ENCODE measurements at places on chromosomes 7 and 10. TPM values are rescaled to one million over a fixed set of nuclear protein-coding genes. Genes with fewer than 3 reads are reported as not detected.

GRCh38 chr10:48606530-48607355 lies 1.9 kb upstream of the ARHGAP22 start:
- no peaks in the 10 kb centered on the region for H3K36me3 ChIP-seq
- H3K27ac ChIP-seq = no peak overlapping the region
- no peak for DNase-seq
- peaks cover 13% of the 10 kb centered on the region for H3K27me3 ChIP-seq
- H3K4me3 ChIP-seq = no peak overlapping the region

GRCh38 chr10:49606981-49607535 lies 3.1 kb upstream of the SLC18A3 start:
- peaks cover 83% of the 10 kb centered on the region for H3K27me3 ChIP-seq
- no peak overlapping the region for H3K4me3 ChIP-seq
- H3K36me3 ChIP-seq = no peaks in the 10 kb centered on the region
- peaks cover 9% of the 10 kb centered on the region for H3K4me1 ChIP-seq

The HPSE2 gene
- total RNA-seq = 0.77 TPM

DNA sequence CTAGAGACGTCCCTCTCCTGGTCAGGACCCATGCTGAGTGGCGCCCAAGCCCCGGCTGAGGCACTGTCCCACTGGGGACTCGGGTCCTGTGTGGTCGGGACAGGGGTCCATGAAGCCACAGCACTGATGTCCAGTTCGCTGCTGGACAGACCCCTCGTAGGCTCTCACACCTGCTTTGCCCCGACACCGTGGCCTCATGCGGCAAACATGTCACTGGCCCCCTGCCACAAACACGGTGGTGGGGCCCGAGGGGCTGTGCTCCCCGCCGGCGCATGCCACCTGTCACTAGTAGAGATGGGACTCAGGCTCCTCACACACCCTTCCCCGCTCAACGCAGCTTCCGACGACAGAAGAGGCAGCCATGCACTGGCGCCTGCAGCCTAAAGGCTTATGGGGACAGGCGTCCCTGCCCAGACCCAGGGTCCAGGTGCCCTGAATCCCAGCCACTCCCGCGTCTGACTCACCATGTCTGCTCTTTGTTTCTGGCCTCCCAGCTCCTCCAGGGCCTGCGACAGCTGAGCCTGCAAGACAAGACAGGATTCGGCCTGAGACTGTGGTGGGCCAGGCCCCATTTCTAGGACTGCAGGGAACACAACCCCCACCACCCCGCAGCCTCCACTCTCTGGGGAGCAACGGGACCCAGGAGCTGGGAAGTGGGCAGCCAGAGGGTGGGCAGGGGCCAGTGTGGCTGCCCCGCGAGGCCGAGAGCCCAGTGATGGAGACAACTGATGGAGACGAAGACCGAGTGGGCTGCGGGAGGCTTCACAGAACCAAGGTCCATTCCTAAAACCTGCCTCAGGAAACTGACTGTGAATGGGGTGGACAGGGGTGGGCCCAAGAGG lies 230.9 kb downstream of the MAD1L1 start:
- no peak overlapping the region for H3K4me3 ChIP-seq
- no peak overlapping the region for H3K27ac ChIP-seq
- H3K36me3 ChIP-seq = no peaks in the 10 kb centered on the region
- no peaks in the 10 kb centered on the region for H3K4me1 ChIP-seq
- no peaks in the 10 kb centered on the region for H3K27me3 ChIP-seq

GRCh38 chr10:73888514-73888913 lies 14.2 kb upstream of the CAMK2G start:
- H3K4me1 ChIP-seq = peaks cover 31% of the 10 kb centered on the region
- no peaks in the 10 kb centered on the region for H3K27me3 ChIP-seq
- peak overlapping the region; percentile 53 for H3K27ac ChIP-seq
- no peaks in the 10 kb centered on the region for H3K36me3 ChIP-seq
- no peak overlapping the region for H3K4me3 ChIP-seq
- DNase-seq = no peak

GRCh38 chr10:29563420-29564035 lies 71.2 kb downstream of the SVIL start:
- H3K4me1 ChIP-seq = peaks cover 11% of the 10 kb centered on the region
- peaks cover 14% of the 10 kb centered on the region for H3K36me3 ChIP-seq
- no peak overlapping the region for H3K4me3 ChIP-seq

- no peak overlapping the region for H3K27ac ChIP-seq
- no peaks in the 10 kb centered on the region for H3K27me3 ChIP-seq
- H3K36me3 ChIP-seq = no peaks in the 10 kb centered on the region
- DNase-seq = no peak
Measured at GRCh38 chr7:114540291-114540690, 125.7 kb downstream of the FOXP2 start.

- no peak overlapping the region for H3K27ac ChIP-seq
- H3K36me3 ChIP-seq = no peaks in the 10 kb centered on the region
Measured at GRCh38 chr10:42997849-42998165, 79.1 kb upstream of the RET start.

The KCP gene
- total RNA-seq = 1.3 TPM

GRCh38 chr10:103476046-103476768 lies 2.8 kb downstream of the CALHM3 start:
- peaks cover 13% of the 10 kb centered on the region for H3K4me1 ChIP-seq
- H3K27me3 ChIP-seq = no peaks in the 10 kb centered on the region
- no peaks in the 10 kb centered on the region for H3K36me3 ChIP-seq
- DNase-seq = no peak
- H3K4me3 ChIP-seq = no peak overlapping the region

The STMP1 gene
- 24.3 TPM for total RNA-seq

The OR2A1 gene
- total RNA-seq = 0.15 TPM
